Right lobe of liver (tissue), 6 donors: ENCODE measurements at places on chromosomes 13 and 19. TPM values are rescaled to one million over a fixed set of nuclear protein-coding genes. Genes with fewer than 3 reads are reported as not detected.

- DNase-seq = no peak
These were observed 125.2 kb upstream of the SPACA7 start for GRCh38 chr13:112250788-112251445.

DNA sequence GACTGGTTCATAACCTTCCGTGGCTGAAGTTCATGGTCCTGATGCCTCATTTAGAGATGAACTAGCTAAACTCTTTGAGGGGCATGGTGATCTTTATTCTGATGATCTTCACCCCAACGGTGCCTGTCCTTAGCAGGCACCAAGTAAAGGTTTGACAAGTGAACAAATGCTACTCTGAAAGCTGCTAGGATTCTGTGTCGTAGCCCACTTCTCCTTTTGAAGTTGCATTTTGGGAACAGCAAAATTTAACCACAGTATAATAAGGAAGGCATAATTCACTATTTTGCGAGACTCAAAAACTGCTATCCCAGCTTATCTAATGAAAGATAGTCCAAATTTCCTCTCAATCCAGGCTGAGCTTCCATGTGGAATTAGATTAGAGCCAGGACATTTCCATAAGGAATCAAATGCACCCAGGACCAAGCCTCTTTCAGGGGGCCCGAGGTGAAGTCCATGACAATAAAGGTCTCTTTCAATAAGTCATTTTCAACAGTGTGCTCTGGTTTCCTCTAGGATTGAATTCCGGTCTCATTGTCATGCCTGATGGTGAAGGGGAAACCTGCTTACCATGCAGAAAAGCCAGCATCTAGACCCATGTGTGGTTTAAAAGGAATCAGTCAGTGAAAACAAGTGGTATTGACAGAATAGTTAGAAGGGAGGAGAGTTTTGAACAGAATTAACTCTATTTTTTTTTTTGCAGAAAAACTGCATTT lies 23.1 kb downstream of the SIAH3 start:
- no peak for DNase-seq

DNA sequence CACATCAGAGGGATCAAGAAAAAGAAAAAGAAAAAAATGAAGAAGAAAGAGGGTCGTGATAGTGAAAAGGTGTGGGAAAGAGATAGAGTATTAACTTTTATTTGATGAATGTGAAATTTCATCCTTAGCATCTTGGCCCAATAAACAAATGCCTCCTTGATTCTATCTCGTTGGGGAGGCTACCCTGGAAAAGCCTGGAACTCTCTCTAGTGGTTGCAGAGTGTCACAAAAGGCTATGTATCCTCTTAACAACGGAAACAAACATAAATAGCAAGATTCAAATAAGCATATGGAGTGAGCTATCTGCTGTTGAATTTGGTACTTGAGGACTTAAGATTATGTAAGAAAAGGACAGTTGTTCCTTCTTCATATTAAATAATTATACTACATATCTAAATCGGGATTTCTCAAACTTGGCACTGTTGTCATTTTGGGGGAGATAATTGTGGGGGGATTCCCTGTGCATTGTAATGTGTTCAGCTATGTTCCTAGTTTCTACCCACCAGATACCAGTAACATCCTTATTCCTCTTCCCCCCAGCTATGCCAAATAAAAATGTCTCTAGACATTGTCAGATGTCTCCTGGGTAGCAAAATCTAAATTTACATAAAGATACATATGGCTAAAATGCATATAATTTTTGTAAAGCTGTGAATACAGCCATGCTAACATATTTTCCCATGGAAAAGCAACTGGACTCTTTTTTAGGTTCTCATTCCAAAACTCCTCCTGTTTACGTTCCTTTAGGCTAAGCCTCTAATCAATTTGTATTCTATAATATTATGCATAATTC lies 557.2 kb downstream of the DCT start:
- no peak for DNase-seq

- DNase-seq = no peak
These were observed 43.7 kb downstream of the BBC3 start for GRCh38 chr19:47187335-47187655.

GRCh38 chr19:3573162-3573857 lies 566 bp downstream of the HMG20B start:
- peak; percentile 50 for DNase-seq

DNA sequence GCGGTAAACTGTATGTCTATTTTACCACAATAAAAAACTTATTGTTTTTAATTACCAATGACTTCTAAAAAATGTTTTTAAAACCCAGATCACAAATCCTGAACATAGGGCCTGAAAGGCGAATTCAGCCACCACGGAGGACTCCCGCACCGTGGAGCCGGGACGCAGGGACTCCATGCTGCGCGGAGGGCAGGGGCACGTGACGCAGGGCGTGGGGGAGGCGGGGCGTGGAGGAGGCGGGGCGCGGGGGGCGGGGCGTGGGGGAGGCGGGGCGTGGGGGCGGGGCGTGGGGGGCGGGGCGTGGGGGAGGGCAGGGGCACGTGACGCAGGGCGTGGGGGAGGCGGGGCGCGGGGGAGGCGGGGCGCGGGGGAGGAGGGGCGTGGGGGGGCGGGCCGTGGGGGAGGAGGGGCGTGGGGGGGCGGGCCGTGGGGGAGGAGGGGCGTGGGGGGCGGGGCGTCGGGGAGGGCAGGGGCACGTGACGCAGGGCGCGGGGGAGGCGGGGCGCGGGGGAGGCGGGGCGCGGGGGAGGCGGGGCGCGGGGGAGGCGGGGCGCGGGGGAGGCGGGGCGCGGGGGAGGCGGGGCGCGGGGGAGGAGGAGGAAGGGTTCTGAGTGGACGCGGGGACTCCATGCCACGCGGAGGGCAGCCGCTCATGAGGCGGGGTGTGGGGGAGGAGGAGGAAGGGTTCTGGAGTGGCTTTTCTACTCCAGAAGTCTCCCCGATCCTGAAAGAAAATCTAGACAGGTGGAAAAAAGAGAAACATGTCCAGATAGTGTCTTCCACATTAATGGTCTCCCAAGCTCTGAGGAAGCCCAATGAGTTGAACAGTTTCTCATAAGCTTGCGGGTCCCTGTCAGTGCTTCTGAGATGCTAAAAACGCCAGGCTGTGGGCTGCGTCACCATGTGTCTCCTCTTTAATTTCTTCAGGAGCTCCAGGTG lies 4.4 kb upstream of the PROZ start:
- peak; percentile 90 for DNase-seq

- DNase-seq = no peak
These were observed 100.4 kb downstream of the DCLK1 start for GRCh38 chr13:36030670-36031331.

DNA sequence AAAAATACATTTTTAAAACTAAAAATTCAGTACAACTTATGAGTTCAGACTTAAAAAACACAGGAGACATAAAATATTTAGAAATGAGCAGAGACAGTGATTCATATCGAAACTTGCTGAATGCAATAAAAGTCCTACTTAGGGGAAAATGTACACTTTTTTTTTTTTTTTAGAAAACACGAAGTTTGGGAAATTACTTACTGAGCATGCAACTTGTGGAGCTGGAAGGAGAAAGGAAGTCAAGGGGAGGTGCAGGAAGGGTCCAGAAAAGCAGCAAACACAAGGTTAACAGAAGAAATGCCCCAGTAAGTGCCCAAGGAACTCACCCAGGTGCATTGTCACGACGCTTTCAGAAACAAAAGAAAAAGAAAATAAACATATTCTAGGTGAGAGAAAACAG lies 18.6 kb upstream of the LAIR1 start:
- no peak for DNase-seq

DNA sequence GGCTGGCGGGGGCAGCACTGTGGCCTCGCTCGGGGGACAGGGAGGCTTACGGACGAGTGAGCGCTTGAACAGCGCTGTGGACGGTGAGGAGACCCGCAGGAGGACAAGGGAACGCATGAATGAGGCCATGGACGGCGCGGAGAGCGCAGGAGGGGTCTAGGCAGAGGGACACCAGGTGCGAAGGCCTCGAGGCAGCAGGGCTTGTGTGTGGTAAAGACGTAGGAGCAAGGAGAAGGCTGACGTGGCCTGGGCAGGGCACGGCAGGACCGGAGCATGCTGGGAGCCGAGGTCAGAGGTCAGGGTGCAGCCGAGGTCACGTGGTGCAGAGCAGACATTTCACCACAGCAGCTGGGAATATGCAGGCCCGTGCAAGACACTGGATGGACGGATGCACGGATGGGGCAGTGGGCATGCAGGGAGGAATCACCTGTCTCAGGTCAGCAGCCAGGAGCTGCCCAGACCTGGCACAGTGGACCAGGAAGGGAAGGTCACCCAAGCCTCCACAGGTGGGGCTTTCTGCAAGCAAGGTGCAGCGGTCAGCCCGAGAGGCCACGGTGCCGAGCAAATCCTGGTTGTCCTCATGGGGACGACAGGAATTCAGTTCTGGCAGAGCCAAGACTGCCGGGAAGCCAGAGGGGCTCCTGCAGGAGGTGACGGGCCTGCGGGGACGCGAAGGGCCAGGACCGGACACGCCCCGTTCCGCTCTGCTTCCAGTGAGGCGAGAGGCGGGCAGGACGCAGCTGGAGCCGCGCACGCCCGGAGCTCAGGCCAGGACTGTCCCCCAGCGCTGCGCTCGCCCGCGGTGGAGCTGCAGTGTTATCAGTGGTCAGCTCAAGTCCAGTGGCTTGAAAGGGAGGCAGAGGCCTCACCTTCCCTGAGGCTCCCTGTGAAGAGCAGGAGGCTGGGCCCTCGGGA lies 72.2 kb downstream of the RASA3 start:
- no peak for DNase-seq

- DNase-seq = no peak
These were observed 2.4 kb downstream of the MARK4 start for GRCh38 chr19:45253396-45254027.

GRCh38 chr19:23789246-23789645 lies 30.6 kb upstream of the ZNF681 start:
- DNase-seq = no peak

DNA sequence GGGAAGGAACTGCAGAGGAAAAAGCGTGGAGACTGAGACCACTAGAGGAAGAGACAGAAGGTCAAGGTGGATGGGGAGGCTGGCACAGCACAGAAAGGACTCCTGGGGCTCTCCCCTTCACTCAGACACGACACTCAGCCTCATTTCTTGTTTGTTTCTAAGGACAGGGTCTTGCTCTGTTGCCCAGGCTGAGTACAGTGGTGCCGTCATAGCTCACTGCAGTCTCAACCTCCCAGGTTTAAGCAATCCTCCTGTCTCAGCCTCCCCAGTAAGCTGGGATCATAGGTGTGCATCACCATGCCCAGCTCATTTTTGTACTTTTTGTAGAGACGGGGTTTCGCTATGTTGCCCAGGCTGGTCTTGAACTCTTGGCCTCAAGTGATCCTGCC lies 11.4 kb upstream of the SEMA6B start:
- no peak for DNase-seq

DNA sequence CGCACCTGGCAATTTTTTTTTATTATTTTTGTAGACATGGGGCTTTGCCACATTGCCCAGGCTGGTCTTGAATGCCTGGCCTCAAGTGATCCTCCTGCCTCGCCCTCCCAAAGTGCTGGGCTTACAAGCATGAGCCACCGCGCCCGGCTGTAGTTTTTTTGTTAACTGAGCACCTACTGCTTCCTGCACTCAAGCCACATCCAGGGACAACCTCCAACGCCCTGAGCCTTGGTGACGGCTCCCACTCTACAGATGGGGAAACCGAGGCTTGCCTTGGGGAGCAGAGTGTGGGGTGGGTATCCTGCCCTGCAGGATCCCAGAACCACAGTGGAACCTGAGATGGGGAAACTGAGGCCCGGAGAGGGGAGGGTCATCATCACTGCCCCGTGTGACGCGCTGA lies 3.0 kb downstream of the ELANE start:
- DNase-seq = no peak

DNA sequence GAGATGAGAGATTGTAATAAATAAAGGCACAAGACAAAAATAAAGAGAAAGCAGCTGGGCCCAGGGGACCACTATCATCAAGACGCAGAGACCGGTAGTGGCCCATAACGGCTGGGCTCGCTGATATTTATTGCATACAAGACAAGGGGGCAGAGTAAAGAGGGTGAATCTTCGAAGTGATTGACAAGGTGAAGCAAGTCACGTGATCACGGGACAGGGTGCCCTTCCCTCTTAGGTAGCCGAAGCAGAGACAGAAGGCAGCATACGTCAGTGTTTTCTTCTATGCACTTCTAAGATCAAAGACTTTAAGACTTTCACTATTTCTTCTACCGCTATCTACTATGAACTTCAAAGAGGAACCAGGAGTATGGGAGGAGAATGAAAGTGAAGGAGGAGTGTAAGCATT lies 4.6 kb upstream of the PRKCG start:
- no peak for DNase-seq

GRCh38 chr19:16188521-16188920 lies 3.3 kb downstream of the FAM32A start:
- DNase-seq = no peak

GRCh38 chr13:66314911-66315310 lies 915.2 kb downstream of the PCDH9 start:
- DNase-seq = no peak

DNA sequence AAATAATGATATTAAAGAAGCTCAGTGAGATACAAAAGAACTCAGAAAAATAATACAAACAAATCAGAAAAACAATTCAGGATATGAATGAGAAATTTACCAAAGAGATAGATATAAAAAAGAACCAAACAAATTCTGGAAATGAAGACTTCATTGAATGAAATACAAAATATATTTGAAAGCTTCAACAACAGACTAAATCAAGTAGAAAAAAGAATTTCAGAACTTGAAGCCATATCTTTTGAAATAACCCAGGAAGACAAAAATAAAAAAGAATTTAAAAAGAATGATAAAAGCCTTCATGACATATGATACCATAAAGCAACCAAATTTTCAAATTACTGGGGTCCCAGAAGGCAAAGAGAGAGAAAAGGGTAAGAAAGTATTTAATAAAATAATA lies 9.6 kb downstream of the LEUTX start:
- no peak for DNase-seq

GRCh38 chr13:74135326-74136083 lies 1.3 kb upstream of the KLF12 start:
- peak; percentile 89 for DNase-seq

GRCh38 chr13:111493468-111493867 lies 173.0 kb downstream of the TEX29 start:
- DNase-seq = no peak

DNA sequence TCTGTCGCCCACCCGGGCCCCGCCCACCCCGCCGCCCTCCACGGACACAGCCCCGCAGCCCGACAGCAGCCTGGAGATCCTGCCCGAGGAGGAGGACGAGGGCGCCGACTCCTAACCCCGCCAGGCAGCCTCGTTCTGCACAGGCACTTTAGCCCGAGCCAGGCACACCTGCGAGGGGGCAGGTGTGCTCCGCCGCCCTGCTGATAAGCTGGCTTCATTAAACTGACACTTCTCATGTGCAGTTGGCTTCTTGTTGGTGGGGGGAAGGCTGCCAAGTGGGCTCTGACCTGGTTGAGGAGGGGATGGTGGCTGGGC lies 8.2 kb downstream of the IL4I1 start:
- no peak for DNase-seq

GRCh38 chr13:32125221-32125689 lies 93.7 kb downstream of the FRY start:
- DNase-seq = no peak

Gene LIM2
- total RNA-seq = not detected

Gene CGB2
- total RNA-seq = not detected

Gene LILRB2
- total RNA-seq = 3.7 TPM

Gene DZIP1
- total RNA-seq = 0.92 TPM

Gene ELOF1
- 33.5 TPM for total RNA-seq

Gene TUBA3C
- not detected for total RNA-seq

Gene GPALPP1
- 10.0 TPM for total RNA-seq

Gene NAPSA
- total RNA-seq = 1.2 TPM
